CD8-positive, alpha-beta memory T cell (primary cell): ENCODE measurements at places on chromosomes 1 and 21. TPM values are rescaled to one million over a fixed set of nuclear protein-coding genes. Genes with fewer than 3 reads are reported as not detected.

DNA sequence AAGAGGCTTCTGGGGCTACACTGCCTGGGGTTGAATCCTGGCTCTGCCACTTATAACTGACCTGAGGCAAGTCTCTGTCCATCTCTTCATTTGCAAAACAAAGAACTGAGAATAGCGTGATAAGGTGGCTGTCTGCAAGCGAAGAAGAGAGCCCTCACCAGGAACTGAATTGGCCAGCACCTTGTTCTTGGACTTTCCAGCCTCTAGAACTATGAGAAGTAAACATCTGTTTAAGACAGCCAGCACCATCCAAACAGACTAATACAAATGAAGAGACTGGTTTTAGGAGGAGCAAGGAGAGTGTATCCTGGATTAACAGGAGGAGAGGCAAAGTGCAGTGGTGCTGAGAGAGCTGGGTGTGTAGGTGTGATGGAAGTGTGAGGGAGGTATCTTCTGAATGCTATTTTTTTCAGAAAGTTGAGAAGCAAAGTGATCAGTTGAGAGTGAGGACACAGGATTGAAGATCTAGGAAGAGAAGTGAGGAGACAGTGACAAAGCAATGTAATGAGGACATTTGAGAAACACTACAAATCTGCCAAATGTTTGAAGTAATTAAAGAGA, 59.3 kb downstream of the CD58 start:
- H3K36me3 ChIP-seq: no peaks in the 10 kb centered on the region
- H3K27ac ChIP-seq: no peak overlapping the region
- no peak overlapping the region for H3K4me3 ChIP-seq

- DNase-seq: no peak
- H3K36me3 ChIP-seq: no peaks in the 10 kb centered on the region
- H3K4me3 ChIP-seq: no peak overlapping the region
- no peaks in the 10 kb centered on the region for H3K27me3 ChIP-seq
These were observed 564.1 kb upstream of the PLXNA2 start for GRCh38 chr1:208808301-208808700.

DNA sequence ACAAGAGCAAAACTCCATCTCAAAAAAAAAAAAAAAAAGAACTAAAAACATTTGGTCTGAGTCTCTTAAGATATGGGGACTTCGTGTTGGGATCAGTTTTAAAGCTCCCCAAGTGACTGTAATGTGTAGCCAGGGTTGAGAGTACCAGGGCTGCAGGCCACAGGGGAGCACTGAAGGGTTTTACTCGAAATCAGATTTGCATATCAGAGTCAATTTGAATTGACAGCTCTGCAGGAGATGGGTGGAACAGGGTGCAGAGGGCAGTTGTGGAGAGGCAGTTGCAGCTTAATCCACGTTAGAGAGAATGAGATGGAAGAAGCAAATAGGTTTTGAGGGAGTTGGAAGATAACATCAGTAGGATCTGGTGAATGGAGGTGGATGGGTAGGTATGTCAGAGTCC, 20.6 kb upstream of the ELOA start:
- no peaks in the 10 kb centered on the region for H3K4me1 ChIP-seq
- no peak for DNase-seq
- H3K36me3 ChIP-seq: no peaks in the 10 kb centered on the region
- no peak overlapping the region for H3K4me3 ChIP-seq
- no peaks in the 10 kb centered on the region for H3K27me3 ChIP-seq

DNA sequence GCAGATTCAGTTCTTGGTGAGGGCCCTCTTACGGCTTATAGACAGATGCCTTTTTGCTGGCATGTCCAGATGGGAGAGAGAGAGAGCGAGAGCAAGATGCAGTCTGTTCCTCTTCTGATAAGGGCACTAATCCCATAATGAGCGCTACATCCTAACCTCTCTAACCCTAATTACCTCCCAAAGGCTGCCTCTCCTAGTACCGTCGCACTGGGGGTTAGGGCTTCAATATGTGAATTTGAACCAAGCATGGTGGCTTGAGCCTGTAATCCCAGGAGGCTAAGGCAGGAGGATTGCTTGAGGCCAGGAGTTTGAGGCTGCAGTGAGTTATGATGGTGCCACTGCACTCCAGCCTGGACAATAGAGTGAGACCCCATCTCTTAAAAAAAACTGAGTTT, 10.5 kb upstream of the SDE2 start:
- no peak overlapping the region for H3K27ac ChIP-seq
- no peaks in the 10 kb centered on the region for H3K27me3 ChIP-seq
- peaks cover 4% of the 10 kb centered on the region for H3K4me1 ChIP-seq
- no peaks in the 10 kb centered on the region for H3K36me3 ChIP-seq
- no peak overlapping the region for H3K4me3 ChIP-seq
- DNase-seq: no peak

DNA sequence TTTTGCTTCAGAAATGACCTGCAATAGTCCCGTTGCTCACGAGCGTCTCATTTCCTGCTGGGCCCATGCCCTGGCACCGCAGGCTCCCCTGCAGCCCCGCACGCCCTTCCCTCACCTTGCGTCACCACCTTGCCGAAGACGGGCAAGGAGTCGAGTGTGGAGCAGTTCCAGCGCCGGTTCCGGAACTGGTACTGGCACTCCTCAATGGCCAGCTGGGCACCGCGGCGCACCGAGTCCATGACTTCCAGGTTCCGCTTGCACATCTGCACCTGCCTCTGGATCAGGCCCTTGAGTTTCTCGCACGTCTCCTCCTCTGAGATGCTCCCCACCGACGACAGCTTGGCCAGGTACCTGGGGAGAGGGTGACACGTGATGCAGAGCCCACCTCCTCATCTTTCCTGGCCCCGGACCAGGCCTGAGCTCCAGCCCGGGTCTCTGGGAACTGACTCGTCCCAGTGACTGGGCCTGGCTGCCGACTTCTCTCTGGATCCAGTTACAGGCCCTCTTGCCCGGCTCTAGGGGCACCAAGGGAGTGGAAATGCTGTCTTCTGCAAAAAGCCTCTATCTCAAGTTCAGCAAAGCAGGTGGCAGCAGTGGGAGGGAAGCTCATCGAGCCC, 13.3 kb downstream of the WNT4 start:
- H3K4me1 ChIP-seq: no peaks in the 10 kb centered on the region
- no peak overlapping the region for H3K27ac ChIP-seq
- no peak for DNase-seq
- H3K4me3 ChIP-seq: no peak overlapping the region
- H3K27me3 ChIP-seq: no peaks in the 10 kb centered on the region
- no peaks in the 10 kb centered on the region for H3K36me3 ChIP-seq

C1orf74 gene
- 2.2 TPM for total RNA-seq

DNA sequence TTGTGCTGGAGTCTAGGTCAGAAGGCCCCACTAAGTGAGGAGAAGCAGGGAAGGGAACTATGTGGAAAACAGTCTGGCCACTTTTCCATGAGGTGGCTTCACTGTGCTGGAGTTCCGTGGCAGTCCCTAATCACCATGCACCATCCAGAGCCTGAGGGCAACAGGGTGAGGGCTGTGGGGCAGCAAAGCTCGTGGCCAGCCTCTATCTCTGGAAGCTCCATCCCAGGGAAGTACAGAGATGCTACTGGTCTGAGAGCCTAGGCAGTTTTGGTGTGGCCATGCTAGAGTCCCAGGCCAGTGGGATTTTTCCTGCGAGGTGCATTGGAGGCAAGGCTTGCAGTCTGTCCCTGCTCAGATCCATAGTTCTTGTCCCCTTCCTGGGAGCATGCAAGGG, 157.3 kb upstream of the LRRC7 start:
- no peak for DNase-seq
- H3K27ac ChIP-seq: no peak overlapping the region
- no peaks in the 10 kb centered on the region for H3K36me3 ChIP-seq
- H3K4me3 ChIP-seq: no peak overlapping the region
